ENCODE measurements at places on chromosomes 3 and 15.

DNA sequence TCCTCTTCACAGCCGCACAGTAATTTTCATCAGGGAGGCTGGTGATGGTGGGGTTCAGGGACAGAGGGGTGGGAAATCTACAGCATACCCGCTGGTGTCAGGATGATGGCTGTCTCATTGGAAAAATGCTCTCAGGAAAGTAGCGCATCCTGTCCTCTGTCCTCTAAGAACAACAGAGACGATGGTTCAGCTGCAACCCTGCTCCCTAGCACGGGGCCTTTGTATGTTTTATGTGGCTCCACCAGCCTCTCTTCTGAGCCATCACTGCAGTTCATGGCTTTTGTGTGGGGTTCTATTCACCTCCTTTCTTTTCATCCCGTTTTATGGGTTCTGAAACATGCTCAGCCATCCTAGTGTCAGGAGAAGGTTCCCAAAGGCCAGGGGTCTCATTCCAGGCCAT lies 68.9 kb downstream of the EPHB1 start:
- no peak for DNase-seq

DNA sequence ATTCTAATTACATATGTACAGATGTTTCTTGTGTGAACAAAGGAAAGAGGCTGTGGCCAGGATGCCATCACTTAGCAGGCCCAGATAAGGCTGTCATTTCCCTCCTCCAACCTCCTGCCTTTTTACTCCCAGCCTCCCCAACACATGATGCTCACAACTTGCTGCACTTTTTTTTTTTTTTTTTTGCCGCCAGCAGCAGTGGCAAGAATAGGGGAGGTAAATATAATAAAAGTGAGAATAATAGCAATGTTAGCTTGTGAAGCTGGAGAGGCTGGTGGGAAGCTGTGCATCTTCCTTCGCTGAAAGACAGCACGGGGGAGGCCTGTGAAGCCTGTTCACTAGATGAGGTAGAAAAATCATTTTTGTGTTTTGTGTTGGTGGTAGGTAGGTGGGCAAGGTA lies 42.5 kb upstream of the MYO5C start:
- no peak for DNase-seq

GRCh38 chr15:62644889-62645742 lies 397.4 kb upstream of the TPM1 start:
- DNase-seq = no peak

DNA sequence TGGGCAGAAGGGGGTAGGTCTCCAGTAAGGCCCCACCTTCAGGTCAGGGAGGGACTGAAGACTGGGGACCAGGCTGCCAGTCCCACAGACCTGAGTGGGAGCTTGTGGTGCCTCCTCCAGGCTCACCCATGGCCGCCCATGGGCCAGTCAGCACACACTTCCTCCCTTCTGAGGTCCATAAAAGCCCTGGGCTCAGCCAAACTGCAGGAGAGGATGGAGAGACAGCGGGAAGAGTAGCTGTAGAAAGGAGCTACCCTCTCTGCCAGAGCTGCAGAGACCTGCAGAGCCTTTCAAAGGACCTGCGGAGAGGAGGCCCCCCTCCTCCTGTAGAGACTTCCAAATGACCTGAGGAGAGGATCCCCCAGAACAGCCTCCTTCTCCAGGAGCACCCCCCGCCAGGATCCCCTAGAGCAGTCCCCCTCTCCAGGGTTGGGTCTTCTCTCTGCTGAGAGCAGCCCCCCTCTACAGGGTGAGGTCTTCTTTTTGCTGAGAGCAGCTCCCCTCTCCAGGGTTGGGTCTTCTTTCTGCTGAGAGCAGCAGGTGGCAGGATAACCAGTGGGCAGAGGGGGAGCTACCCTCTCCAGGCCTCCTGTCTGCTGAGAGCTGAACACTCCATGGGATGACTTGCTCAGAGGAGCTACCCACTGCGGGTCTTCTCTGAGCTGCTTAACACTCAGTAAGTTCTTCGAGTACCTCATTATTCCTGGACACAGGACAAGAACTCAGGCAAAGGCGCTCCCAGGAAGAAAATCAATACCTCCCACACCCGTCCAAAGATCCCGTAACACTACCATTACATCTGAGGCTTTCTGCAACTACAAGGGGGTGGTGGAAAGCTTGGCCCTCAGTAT lies 5.0 kb upstream of the SKIC8 start:
- DNase-seq = no peak

- DNase-seq = no peak
Observed at GRCh38 chr15:77901921-77902750, 175.4 kb downstream of the TBC1D2B start.

DNA sequence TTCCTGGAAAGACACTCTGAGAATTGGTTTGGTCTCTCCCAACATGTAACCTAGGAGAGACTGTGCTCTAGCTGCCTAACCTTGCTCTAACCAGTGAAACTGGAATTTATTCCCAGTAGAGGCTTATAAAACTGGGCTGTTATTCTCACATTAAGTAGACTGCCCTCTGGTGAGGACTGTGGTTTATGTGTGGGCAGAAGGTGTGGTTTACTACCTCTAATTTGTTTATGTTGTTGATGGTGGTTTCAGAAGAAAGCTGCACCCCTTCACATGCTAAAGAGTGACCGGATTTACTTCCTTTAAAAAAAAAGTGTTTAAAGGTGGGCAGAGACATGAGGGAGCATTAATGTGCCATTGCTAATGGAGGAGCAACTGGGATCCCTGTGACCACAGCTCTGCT lies 273.2 kb downstream of the MECOM start:
- no peak for DNase-seq

DNA sequence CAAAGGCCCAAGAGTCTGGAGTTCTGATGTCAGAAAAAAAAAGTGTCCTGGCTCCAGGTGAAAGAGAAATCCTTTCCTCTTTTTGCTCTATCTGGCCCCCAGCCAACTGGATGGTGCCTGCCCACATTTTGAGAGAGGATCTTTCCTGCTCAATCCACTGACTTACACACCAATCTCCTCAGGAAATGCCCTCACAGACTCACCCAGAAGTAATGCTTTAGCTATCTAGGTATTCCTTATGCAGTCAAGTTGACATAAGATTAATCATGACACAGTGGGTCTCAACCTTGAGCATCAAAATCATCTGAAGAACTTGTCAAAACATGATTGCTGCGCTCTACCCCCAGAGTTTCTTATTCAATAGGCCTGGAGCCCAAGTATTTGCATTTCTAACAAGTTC lies 31.2 kb downstream of the STRIT1 start:
- no peak for DNase-seq
